NCI-H1105 (cell line): ENCODE measurements at places on chromosomes 5 and 9.

GRCh38 chr9:136332482-136332983 is 5.2 kb downstream of the GPSM1 start:
- no peak for DNase-seq

DNA sequence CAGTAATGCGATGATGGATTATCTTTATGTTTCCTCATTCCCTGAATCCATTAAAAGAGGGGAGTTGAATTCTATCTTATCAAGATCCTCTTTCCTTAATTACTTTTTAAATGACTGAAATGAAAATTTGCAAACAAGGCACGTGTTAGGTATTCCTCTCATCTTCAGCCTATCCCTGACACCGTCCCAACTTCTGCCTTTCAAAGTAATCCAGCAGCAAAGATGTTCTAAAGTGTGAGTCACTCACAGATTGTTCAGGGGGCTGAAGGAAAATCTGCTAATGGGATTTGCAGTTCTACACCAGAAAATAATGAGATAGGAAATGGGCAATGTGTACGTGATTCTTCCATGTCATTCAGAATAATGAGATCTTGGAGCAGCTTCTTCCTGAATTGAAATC is 403.0 kb downstream of the ARHGEF28 start:
- no peak for DNase-seq

DNA sequence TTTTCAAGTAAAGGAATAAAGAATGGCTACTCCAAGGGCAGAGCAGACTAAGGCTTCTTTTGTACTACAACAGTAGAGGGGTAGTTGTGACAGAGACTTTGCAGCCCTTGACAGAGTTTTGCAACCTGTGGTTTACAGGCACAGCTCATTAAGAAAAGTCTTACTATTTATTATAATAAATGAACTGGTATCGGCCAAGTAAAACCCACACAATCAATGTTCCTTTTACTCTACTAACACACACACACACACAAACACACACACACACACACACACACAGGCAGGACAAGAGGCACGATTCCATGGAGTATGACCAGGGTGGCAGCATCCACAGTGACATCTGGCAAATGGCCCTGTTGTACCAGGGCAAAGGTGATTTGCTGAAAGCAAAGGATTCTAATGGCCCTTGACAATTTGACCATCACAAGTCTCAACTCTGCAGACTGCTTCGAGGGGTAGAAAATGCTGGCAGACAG is 59.1 kb upstream of the GOLPH3 start:
- no peak for DNase-seq

DNA sequence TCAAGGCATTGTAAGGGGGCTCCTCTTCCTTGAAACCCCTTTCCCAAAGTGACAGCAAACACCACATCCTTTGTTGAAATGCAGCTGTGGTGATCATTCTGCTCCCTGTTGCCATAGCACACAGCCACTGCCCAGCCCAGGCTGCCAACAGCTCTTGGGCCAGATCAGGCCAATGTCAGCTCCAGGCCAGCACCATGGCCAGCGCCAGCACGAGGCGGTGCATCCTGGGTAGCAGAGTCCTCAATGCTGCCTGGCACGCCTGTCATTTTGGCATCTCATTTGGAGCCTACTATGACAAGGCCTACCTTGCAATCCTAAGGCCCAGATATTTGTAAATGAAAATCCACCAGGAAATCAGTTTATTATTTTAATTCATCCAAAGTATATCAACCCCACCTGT is 390.6 kb downstream of the DNAH5 start:
- no peak for DNase-seq

- DNase-seq, result no peak
These were observed 18.7 kb upstream of the MARCHF6 start for GRCh38 chr5:10334831-10335230.

DNA sequence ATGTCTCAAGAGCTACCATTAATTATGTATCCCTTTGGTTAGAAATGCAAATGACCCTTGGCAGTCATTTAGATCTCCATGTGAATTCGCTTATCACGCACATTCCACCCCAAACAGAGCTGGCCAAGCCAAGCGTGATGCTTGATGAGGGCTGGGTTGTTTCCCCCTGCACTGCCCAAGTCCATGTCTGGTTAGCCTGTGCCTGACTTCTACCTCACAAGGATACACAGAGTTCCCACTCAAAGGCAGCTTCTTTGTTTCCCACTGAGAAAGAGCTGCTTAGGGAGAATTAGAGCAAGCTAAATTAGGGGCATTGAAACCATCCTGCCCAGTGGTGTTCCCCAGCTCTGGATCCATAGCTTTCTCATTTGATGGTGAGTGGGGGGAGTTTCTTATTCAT is 87.2 kb downstream of the FSTL4 start:
- DNase-seq, result no peak

- DNase-seq, result no peak
These were observed 22.7 kb upstream of the LIFR start for GRCh38 chr5:38579105-38579504.

GRCh38 chr5:40033411-40033810 is 608.6 kb upstream of the DAB2 start:
- DNase-seq, result no peak

DNA sequence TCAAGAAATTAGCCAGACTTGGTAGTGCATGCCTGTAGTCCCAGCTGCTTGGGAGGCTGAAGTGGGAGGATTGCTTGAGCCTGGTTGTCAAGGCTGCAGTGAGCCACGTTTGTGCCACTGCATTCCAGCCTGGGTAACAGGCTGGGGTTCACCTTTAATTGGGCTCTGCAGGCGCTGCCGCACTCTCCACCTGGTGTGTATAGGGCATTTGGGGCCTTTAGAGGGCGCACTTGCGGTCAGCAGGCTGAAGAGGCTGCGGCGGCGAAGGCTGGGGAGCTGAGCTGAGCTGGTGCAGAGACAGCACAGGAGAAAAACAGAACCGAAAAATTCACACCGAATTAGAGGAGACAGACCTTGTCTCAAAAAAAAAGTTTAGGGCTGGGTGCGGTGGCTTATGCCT is 31.2 kb downstream of the CDK7 start:
- DNase-seq, result no peak

- DNase-seq, result no peak
These were observed 141.8 kb downstream of the ZNF354C start for GRCh38 chr5:179201986-179202385.

DNA sequence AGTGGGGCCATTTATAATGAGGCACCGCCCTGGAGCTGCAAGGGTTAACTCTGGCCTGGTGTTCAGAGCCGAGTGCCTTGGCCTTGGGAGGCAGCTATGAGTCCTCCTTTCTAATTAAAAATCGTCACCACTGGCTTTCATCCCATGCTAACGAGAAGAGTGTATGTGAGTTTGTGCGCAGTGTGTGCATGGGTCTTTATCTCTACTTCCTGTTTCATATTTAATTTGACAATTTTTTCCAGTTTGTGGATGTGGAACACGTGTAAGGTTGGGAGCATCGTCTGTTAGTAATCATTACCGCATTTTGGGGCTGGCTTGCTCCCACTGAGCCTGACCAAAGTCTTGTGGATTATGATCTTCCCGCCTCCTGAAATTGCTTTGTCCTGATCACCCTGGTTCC is 76.4 kb downstream of the NDFIP1 start:
- DNase-seq, result no peak

DNA sequence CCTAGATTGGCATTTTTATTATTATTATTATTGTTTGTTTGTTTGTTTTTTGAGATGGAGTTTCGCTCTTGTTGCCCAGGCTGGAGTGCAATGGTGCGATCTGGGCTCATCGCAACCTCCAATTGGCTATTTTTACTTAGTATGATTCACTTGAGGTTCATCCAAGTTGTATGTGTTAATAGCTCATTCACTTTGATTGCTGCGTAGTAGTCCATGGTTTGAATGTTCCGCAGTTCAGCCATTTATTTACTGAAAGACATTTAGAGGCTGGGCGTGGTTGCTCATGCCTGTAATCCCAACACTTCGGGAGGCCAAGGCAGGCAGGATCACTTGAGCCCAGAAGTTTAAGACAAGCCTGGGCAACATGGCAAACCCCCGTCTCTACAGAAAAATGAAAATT is 22.6 kb upstream of the MELK start:
- DNase-seq, result no peak

DNA sequence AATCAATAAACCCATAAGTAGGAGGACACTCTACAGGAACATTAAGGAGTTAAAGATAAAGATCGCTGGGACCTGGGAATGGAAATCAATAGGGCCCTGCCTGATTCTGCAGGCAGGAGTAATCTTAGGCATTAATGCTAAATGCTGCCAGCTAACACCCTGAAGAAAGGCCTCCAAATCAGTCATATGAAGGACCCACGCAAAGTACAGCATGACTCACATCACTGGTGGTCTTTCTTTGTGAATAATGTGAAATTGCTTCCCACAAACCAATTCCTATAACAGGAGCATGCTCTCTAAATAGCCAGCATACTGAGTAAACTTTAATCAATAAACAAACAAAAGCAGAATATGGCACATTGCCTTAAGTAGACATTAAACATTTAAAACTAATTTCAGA is 172.3 kb downstream of the SEMA5A start:
- DNase-seq, result no peak

DNA sequence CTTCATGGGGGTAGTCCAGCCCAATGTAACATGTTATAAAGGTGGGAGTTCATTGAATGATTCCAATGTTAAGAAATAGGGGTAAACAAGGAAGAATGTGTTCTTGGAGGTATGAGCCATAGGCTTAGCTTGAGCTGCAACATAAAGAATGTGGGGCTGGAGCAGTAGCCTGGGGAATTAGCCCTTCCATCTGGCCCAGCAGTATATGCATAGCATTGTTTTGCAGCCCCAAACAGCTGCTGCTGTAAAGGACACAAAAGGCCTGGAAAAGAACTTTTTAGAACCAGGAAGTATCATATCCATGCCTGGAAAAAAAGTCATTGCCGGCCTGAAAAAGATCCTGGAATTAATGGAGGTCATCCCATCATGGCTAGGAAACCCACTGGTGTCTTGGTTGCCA is 55.8 kb upstream of the SMARCA2 start:
- no peak for DNase-seq

GRCh38 chr5:151602806-151603205 is 11.7 kb upstream of the FAT2 start:
- no peak for DNase-seq

DNA sequence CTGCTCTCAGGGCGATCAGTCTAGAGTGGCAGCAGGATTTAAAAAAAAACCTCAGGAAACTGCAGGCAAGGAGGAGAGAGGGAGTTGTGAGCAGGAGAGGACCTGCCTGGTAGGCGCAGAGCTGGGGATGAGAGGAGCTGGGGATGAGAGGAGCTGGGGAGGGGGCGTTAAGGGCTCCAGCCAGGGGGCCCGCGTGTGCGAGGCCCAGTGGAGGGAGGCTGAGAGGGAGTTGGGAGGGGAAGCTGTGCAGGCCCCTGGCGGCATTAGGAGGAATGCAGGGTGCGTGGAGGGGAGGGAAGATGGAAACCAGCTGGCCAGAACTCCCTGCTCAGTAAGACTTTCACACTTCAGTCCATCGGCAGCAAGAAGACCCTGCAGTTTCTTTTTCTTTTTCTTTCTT is 45.2 kb upstream of the HMCN2 start:
- DNase-seq, result no peak

- DNase-seq, result no peak
These were observed 309.6 kb upstream of the CCNH start for GRCh38 chr5:87722286-87722685.

GRCh38 chr9:116643691-116644090 is 43.4 kb upstream of the TRIM32 start:
- DNase-seq, result no peak

DNA sequence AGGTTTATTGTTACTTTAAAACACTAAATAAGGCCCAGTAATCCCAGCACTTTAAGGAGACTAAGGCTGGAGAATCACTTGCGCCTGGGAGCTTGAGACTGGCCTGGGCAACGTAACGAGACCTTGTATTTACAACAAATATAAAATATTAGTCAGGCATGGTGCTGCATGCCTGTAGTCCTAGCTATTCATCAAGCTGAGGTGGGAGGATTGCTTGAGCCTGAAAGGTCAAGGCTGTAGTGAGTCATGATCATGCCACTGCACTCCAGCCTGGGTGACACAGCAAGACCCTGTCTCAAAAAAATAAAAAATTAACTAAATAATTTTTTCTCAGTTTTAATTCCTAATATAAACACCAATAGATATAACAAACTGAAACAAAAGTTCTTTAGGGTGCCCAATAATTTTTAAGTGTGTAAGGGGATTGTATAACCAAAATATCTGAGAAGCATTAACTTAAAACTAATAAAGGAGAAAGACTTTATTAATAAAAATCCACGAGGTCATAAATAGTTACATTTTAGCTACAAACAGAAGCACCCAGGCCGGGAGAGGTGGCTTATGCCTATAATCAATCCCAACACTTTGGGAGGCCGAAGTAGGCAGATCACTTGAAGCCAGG is 32.7 kb downstream of the FAM13B start:
- no peak for DNase-seq

DNA sequence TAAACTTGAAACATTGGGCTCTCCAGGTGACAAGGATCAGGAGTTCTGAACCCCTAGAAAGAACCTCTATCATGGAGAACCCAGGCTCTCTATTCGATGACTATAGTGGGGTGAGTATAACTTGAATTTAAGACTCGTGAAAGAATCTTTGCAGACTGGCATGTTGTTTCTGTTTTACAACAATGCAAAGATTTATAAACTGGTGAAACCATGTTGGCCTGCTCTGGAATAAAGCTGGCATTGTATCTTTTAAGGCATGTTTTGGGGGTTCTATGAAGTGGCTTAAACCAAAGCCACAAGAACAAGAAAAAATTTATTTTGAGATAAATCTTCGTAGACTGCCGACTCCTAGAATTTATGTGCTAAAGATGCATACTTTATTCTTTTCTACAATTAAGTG is 9.8 kb upstream of the GDNF start:
- DNase-seq, result no peak

GRCh38 chr5:139821806-139822552 is 26.4 kb downstream of the PSD2 start:
- DNase-seq, result no peak

DNA sequence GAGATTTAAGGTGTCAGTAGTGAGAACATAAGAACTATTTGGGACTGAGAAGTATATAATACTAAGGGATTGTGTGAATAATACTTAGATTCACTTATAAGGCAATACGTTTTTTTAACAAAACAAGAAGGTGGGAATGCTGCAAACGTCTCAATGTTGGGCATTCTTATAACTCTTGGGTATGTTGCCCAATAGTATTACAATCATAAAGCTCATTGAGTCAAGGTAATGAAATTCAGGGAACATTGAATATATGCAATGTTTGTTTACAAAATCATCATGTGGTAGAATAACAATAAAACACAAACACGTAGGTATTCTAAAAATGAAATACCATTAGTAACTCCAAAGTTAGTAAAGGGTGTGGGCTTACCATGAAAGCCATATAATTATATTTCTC is 400.7 kb downstream of the KIAA0825 start:
- DNase-seq, result no peak
